Liver (tissue), 10 donors: ENCODE measurements at places on chromosomes 11 and 22. TPM values are rescaled to one million over a fixed set of nuclear protein-coding genes. Genes with fewer than 3 reads are reported as not detected.

DNA sequence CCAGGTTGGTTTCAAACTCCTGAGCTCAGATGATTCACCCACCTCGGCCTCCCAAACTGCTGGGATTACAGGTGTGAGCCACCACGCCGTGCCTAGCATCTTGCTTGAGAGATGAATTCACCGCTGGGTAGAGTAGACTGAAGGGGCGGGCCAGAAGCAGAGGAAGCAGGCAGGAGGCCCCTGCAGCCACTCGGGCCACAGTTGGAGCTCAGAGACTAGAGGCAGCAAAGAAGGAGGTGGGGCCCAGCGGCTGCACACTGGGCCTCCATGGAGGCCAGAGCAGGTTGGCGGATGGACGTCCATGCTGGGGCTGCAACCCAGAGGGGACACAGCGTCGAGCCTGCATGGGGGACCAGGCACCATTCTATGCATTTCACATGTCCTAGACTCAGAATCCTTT is 88.4 kb upstream of the FGF3 start:
- no peaks in the 10 kb centered on the region for H3K27me3 ChIP-seq
- no peak overlapping the region for H3K4me3 ChIP-seq
- DNase-seq = no peak
- H3K4me1 ChIP-seq = peaks cover 3% of the 10 kb centered on the region
- H3K27ac ChIP-seq = no peak overlapping the region

DNA sequence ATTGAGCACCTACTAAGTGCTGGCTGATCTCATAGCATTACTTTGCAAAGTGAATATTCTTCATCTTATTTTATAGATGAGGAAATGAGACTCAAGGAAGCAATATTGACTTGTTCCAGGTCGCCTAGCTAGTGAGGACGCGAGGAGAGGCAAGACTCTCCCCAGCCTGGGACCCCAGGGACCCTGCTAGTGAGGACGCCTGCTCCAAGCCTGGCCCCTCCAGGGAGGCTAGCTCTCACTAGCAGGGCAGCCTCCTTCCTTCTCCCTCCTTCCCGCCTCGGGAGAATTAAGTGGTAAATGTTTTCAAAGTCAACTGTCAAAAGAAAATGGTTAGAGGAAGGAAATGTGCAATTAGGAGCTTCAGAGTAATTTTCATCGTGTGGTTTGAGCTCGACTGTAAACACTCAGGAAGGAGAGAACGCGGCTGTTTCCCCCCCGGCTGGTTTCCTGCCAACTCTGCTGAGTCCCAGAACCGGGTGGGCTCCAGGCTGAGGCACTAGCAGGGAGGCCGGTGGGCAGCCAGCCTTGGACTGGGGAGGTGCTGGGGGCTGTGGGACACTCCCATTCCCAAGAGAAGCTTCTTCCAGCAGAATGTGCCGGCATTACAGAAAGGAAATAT is 17.9 kb downstream of the MYEOV start:
- H3K36me3 ChIP-seq = no peaks in the 10 kb centered on the region
- no peak overlapping the region for H3K4me3 ChIP-seq
- H3K27ac ChIP-seq = no peak overlapping the region
- H3K27me3 ChIP-seq = no peaks in the 10 kb centered on the region
- H3K4me1 ChIP-seq = peaks cover under 1% of the 10 kb centered on the region

- no peak overlapping the region for H3K4me3 ChIP-seq
- no peak overlapping the region for H3K27ac ChIP-seq
- H3K27me3 ChIP-seq = no peaks in the 10 kb centered on the region
- no peaks in the 10 kb centered on the region for H3K36me3 ChIP-seq
Measured at GRCh38 chr11:100584201-100584985, 102.7 kb upstream of the ARHGAP42 start.

- H3K27me3 ChIP-seq = no peaks in the 10 kb centered on the region
- H3K4me1 ChIP-seq = no peaks in the 10 kb centered on the region
- no peak overlapping the region for H3K27ac ChIP-seq
- H3K4me3 ChIP-seq = no peak overlapping the region
Measured at GRCh38 chr11:104076455-104076854, 40.0 kb downstream of the DDI1 start.

OR51I1 gene
- total RNA-seq = 0.23 TPM

DNA sequence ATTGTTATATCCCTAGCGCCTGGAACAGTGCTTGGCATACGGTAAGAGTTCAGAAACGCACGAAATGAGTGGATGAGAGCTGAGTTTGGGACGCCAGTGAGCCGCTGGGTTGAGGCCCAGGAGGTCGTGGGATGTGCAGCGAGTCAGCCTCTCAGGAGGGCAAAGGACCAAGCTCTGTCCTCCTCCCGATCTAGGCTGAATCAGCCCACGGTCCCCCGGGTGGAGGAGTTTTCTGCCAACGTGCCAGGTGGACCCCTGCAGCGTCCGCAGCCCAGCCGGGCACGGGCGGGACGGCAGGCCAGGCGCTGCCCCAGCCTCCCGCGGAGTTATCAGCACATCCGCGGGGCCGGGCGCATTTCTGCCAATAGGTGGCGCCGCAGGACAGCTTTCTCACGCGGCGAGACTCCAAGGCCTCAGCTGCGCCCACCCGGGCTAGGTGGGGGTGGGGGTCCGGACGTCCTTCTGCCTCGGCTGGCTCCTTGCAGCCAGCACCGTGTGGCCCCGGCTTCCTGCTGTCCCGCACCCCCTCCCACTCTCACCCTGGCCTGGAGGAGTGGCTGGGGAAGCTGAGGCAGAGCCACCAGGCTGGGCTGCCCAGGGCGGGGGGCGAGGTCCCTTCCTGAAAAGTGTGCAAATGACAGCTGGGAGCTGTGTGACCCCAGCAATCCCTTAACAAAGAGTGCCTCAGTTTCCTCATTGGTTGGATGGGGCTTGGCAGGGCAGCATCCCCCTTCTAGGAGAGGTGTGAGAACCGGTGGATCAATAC is 2.2 kb upstream of the RPS19BP1 start:
- no peaks in the 10 kb centered on the region for H3K27me3 ChIP-seq
- H3K4me3 ChIP-seq = no peak overlapping the region
- peaks cover 32% of the 10 kb centered on the region for H3K4me1 ChIP-seq

SHISA8 gene
- total RNA-seq = not detected

GRCh38 chr22:29892315-29893156 is 9.6 kb downstream of the MTMR3 start:
- no peak overlapping the region for H3K4me3 ChIP-seq
- H3K27me3 ChIP-seq = no peaks in the 10 kb centered on the region
- no peak overlapping the region for H3K27ac ChIP-seq
- no peak for DNase-seq
- no peaks in the 10 kb centered on the region for H3K36me3 ChIP-seq

- peak overlapping the region; percentile 85 for H3K4me3 ChIP-seq
- no peaks in the 10 kb centered on the region for H3K27me3 ChIP-seq
- H3K36me3 ChIP-seq = no peaks in the 10 kb centered on the region
- peaks cover 18% of the 10 kb centered on the region for H3K4me1 ChIP-seq
- no peak for DNase-seq
- H3K27ac ChIP-seq = peak overlapping the region; percentile 91
Measured at GRCh38 chr11:118923721-118924587, 1.8 kb downstream of the BCL9L start.

CCDC116 gene
- 0.05 TPM for total RNA-seq

- no peak overlapping the region for H3K4me3 ChIP-seq
- no peaks in the 10 kb centered on the region for H3K36me3 ChIP-seq
- peaks cover 3% of the 10 kb centered on the region for H3K27me3 ChIP-seq
- H3K27ac ChIP-seq = no peak overlapping the region
- no peak for DNase-seq
- no peaks in the 10 kb centered on the region for H3K4me1 ChIP-seq
Measured at GRCh38 chr11:113613619-113614018, 92.5 kb downstream of the TMPRSS5 start.

DNA sequence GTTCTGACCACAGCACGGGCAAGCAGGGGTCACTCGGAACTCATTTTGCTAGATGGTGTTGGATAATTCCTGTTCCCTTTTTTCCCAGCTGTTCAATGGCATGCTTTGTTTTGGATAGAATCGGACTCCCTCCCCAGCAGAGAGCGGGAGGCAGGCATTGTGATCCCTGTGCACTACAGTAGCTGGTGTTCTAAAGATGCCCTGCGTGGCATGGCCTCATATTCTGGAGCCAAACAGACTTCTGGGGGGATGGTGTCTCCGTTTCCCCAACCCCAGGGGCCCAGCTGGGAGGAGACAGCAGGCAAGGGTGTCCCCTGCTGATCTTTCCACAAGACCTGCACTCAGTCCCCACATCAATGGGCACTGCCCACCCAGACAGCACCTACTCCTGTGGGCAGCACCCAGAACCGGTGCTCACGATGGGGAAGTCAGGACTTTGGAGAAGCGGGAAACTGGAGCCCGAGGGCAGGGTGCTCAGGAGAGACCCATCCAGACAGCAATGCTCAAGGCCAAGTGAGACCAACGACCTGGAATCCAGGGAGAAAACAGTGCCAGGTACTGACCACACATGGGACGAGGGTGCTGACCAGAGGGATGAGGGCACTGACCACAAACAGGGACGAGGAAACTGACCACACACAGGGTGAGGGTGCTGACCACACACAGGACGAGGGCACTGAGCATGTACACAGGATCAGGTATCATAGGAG is 934.9 kb downstream of the BRD1 start:
- H3K27me3 ChIP-seq = no peaks in the 10 kb centered on the region
- H3K4me1 ChIP-seq = no peaks in the 10 kb centered on the region
- H3K27ac ChIP-seq = no peak overlapping the region
- H3K36me3 ChIP-seq = no peaks in the 10 kb centered on the region
- no peak overlapping the region for H3K4me3 ChIP-seq
- peak; percentile 21 for DNase-seq

GRCh38 chr22:19610518-19611253 is 86.5 kb upstream of the CLDN5 start:
- no peaks in the 10 kb centered on the region for H3K27me3 ChIP-seq
- no peak for DNase-seq
- no peak overlapping the region for H3K4me3 ChIP-seq
- H3K4me1 ChIP-seq = peaks cover 18% of the 10 kb centered on the region
- H3K36me3 ChIP-seq = no peaks in the 10 kb centered on the region

DGCR6L gene
- 58.8 TPM for total RNA-seq

DNA sequence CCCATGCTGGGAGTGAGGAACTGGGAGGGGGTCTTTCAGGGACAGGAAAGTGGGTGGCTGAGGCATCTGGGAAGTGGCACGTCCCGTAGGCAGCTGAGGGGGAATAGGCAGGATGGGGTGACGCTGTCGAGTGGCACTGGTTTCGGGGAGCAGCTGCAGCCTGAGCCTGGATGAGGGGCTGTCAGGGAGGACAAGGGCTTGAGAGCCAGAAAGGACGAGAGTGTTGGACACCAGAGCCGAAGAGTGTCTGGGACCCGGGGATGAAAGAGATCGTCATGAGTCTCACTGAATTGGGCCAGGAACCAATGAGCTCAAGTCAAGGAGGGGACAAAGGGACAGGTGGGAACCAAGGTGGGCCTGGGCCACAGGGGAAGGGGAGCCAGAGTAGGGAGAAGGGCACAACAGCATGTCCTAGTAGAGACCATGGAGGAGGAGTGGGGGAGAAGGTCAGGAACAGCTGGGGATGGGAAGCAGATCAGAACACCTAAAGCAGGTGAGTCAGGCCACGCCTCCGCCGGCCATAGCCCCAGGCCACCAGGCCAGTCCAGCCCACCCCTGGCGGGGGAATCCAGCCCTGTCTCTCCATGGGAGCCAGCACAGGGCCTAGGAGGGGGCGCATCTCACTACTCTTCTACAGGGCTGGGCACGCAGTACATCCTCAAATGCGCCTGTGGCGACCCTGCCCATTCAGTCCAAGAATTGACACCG is 4.2 kb downstream of the RAB3IL1 start:
- H3K27ac ChIP-seq = no peak overlapping the region
- peaks cover 15% of the 10 kb centered on the region for H3K4me1 ChIP-seq
- H3K4me3 ChIP-seq = no peak overlapping the region
- DNase-seq = no peak
- no peaks in the 10 kb centered on the region for H3K27me3 ChIP-seq

- no peaks in the 10 kb centered on the region for H3K36me3 ChIP-seq
- H3K27me3 ChIP-seq = no peaks in the 10 kb centered on the region
- no peak overlapping the region for H3K4me3 ChIP-seq
- H3K4me1 ChIP-seq = no peaks in the 10 kb centered on the region
- no peak overlapping the region for H3K27ac ChIP-seq
Measured at GRCh38 chr11:44818110-44818509, 91.3 kb downstream of the TSPAN18 start.

DNA sequence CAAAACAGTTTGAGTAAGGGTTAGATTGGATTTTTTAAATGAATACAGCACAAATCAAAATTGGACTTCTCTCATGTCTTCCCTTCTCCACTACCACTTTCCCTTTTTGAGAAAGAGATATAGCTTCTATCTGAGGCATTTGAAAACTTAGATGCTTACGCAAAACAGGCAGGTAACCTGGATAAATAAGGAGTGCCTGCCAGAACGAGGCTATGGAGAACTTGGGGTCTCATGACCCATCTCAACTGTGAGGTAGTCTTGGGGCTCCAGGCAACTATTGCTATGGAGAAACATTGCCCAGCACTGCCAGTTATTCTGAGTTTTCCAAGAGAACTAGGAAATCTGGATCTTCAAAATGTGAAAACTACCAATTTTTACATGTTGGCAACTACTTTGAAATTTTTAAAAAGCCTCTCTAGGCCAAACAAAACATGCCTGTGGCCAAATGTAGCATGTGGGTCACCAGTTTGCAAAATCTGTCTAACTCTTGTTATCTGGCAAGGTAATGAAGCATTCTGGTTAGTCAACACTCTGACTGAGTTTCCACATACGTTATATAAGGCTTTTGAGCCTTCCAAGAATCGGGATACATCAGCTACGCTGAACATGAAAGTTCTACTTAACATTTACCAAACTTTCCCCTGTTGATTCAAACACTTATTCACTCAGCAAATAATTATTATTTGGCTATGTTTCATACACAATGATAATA is 752.7 kb downstream of the KCNA4 start:
- no peaks in the 10 kb centered on the region for H3K27me3 ChIP-seq
- peaks cover 18% of the 10 kb centered on the region for H3K4me1 ChIP-seq
- peak overlapping the region; percentile 56 for H3K27ac ChIP-seq

DNA sequence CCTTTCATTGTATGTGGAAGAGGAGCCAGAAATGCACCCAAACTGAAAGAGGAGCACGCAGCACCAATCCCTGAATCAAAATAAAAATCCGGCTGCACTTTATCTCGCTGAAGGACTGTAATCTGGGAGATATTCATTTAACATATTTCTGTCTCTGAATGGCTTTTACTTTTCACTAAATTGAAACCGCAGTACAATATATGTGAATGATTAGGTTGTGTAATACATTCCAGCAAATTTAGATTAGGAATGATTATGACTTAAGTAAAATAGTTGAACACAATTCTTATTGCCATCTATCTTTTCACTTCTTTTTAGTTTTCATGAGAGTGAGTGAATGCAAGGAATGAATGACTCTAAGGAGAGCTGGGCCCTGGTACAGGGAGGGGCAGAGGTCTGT is 232.1 kb downstream of the ST3GAL4 start:
- H3K27me3 ChIP-seq = no peaks in the 10 kb centered on the region
- no peak for DNase-seq
- no peaks in the 10 kb centered on the region for H3K36me3 ChIP-seq
- no peak overlapping the region for H3K4me3 ChIP-seq
- no peaks in the 10 kb centered on the region for H3K4me1 ChIP-seq
- H3K27ac ChIP-seq = no peak overlapping the region
